Ovary (tissue), 10 donors: ENCODE measurements at places on chromosomes 2 and 18.
A peak's percentile ranks its signal among the peaks of the same experiment; 100 is the strongest.

GRCh38 chr2:128520791-128521190 lies 202.1 kb upstream of the HS6ST1 start:
- H3K27me3 ChIP-seq, result no peaks in the 10 kb centered on the region
- H3K4me3 ChIP-seq, result no peak overlapping the region
- H3K4me1 ChIP-seq, result no peaks in the 10 kb centered on the region
- no peak overlapping the region for H3K27ac ChIP-seq
- no peak for DNase-seq

DNA sequence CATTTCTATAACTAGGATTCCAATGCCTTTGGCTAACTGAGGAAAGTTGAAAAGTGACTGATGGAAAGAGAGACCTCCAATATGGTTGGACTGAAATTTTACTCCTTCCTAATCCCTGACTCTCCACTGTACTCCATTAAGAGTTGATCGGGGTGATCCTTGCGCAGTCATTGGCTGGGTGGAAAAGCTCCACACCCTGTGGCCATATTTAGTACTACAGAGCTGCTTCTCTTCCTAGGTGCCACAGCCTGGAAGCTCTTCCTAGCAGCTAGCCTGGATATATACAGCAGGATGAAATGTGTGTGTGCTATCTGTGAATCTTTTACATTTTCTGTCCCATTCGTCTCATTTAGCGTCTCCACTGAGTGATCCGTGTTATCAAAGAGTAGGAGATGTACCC lies 71.2 kb downstream of the MEP1B start:
- no peaks in the 10 kb centered on the region for H3K4me1 ChIP-seq
- no peaks in the 10 kb centered on the region for H3K36me3 ChIP-seq
- no peak for DNase-seq
- H3K4me3 ChIP-seq, result no peak overlapping the region
- no peaks in the 10 kb centered on the region for H3K27me3 ChIP-seq
- H3K27ac ChIP-seq, result no peak overlapping the region

DNA sequence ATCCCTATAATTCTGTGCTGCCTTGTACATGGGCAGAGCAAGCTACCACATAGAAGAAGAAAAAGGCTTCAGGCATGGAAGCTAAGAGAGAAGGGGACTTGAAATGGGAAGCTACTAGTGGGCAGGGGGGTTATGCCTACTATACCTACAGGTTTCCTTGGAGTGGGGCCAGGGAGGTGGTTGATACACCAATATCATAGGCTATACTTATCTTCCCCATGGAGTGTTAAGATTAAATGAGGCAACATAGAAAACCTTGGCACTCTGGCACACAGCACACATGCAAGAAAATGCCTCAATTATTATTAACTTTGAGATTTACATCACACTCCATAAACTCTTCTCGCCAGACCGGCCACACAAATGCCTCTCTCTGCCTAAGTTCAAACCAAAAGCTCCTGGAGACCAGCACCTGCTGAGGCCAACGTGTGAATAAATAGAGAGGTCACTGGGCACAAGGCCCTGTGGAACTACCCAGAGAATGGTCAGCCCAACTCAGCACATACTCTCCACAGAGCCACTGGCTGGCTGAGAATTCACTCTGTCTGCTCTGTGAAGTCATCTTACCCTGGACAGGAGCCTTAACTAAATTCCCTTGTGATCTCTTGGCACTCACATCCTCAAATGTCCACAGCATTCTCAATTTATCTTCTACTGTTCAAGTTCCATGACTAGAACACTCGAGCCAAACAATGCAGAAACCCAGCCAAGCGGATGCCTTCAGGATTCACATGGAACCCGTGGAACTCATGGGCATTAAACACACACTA lies 498.7 kb downstream of the BCL11A start:
- no peaks in the 10 kb centered on the region for H3K4me1 ChIP-seq
- no peak overlapping the region for H3K27ac ChIP-seq
- DNase-seq, result no peak
- H3K4me3 ChIP-seq, result no peak overlapping the region
- no peaks in the 10 kb centered on the region for H3K27me3 ChIP-seq

GRCh38 chr18:77123320-77124231 lies 9.0 kb downstream of the MBP start:
- no peak overlapping the region for H3K27ac ChIP-seq
- H3K36me3 ChIP-seq, result no peaks in the 10 kb centered on the region
- no peaks in the 10 kb centered on the region for H3K4me1 ChIP-seq
- DNase-seq, result no peak
- no peak overlapping the region for H3K4me3 ChIP-seq
- H3K27me3 ChIP-seq, result no peaks in the 10 kb centered on the region

- H3K27me3 ChIP-seq, result no peaks in the 10 kb centered on the region
- peak; percentile 30 for DNase-seq
- H3K4me1 ChIP-seq, result peaks cover 4% of the 10 kb centered on the region
- no peaks in the 10 kb centered on the region for H3K36me3 ChIP-seq
Measured at GRCh38 chr2:86622519-86623042, 1.1 kb downstream of the RNF103 start.

DNA sequence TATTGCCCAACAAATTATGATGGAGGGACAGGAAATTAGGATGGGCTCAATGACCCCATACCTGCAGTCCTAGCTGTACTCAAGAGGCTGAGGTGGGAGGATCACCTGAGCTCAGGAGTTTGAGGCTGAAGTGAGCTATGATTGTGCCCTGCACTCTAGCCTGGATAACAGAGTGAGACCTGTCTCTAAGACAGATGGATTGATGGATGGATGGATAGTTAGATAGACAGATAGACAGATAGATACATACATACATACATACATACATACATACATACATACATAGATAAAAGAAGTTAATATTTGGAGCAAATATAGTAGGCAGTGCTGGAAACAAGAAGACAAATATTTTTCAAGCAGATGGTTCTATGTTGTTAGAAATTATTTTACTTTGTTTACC lies 78.1 kb upstream of the PROKR1 start:
- H3K36me3 ChIP-seq, result no peaks in the 10 kb centered on the region
- no peaks in the 10 kb centered on the region for H3K27me3 ChIP-seq
- H3K4me1 ChIP-seq, result no peaks in the 10 kb centered on the region

DNA sequence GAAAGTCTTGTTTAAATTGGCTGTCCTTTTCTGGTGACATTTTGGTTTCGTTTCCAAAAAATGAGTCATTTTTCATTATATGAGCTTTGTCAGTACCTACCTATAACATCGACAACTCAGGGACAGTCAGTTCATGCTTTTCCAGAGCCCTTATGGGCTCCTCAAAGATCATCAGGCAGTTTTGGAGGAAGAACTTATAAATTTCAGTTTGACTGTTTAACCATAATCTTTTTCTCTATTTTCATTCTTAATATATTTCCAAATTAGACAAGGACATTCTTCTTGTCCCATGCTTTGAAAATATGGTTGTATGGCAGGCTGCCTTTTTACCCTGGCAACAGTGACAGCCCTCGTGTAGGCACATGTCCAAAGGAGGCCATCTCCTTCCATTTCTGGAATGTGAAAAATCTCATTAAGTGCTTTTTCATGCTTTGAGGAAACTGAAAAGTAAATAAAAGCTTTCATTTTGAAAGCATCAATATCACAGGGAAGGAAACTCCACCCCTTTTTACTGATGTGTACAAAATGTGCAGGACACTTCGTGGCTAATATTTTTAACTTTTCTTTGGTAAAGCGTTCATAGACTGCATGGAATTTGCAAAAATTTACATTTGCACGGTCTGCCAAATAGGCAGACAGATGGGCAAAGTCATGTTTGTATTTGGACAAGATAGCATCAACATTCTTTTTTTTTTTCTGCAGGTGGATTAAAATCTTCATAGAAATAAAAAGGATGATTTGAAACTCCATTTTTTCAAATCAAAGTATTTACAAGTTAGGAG lies 7.2 kb upstream of the PROC start:
- H3K36me3 ChIP-seq, result no peaks in the 10 kb centered on the region
- peaks cover 7% of the 10 kb centered on the region for H3K4me1 ChIP-seq
- DNase-seq, result no peak
- H3K27ac ChIP-seq, result no peak overlapping the region

GRCh38 chr2:48709096-48710034 lies 46.2 kb downstream of the LHCGR start:
- DNase-seq, result no peak
- no peak overlapping the region for H3K27ac ChIP-seq
- no peaks in the 10 kb centered on the region for H3K36me3 ChIP-seq
